ENCODE measurements at places on chromosomes 11 and 22.

DNA sequence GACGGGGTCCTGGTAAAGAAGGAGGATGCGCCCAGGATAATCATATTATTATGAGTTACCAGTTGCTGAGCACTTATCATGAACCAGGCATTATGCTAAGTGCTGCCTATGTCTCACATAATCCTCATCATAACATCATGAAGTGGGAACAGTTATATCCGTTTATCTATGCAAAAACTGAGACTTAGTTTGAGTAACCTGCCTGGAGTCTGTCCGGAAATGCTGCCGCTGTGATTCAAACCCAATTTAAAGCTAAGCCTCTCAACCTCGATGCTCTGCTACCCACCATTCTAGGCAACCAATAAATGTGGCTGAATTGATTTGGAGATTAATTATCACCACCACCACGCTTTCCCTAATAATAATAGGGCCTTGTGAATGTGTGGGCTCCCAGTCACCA, 111.5 kb upstream of the CLMP start:
- DNase-seq, result no peak

DNA sequence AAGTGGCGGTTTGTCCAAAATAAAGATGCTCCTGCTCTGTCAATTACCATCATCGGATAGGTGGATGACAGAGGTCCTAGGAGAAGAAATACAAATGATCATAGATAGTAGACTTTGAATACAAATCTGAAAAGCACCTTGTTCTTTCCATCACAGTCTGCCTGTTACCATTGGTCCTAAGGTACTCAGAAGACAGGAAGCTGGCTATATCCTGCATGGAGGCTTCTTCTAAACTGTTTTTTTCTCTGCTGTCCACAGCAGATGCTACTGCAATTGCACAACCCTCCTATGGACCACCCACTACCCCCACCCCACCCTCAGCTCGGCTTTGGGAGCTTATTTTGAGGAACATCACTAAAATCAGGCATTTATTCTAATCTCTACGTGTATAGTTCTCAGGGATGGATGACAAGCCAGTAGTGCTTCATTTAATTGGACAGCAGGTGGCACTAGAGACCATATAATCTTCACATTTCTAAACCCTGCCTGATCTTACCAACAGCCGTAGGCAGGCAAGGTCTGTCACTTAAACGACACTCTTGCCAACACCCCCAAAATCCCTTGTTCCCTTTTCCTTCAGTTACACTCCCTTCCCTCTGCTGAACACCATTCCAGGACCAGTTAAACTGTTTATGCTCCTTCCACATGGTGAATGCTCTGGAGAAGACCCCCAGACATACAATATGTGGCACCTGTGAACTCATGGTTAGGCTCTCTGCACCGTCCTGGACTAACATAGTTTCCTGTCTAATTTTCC, 6.6 kb upstream of the PTS start:
- no peak for DNase-seq

GRCh38 chr11:104352036-104352435, 188.1 kb upstream of the PDGFD start:
- DNase-seq, result no peak

DNA sequence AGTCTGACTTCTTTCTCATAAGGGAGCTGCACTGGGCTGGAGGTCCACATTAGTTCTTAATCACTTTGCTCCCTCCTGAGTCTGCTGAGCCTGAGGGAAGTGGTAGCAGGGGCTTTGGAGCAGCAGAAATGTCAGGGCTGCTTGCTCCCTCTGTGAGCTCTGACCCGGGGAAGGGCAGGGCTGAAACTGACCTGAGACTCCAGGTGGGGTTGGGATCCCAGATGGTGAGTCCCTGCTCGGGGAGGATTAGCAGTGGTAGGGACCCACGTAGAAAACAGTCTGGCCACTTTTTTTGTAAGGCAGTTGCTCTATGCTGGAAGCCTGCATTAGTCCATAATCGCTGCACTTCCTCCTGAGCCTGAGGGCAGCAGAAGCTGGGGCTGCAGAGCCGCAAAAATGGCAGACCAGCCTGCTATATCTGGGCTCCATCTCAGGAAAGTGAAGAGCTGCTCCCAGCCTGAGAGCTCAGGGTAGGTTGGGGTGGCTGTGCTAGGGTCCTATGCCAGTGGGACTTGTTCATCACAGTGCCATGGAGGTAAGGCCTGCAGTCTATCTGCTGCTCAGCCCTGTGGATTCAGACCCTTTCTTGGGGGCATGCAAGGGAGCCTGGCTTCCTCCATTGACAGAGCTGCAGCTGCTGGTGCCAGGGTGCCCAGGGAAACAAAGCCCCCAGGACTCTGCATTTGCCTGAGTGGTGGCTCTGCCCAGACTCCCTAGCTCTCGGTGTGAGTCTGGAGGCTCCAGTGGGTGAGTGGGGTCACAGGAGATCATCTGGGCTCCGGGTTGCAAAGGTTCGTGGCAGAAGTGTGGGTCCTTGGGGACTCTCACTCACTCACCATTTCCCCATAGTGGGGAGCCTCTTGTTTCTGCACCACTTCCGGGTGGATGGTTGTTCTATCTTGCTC, 854.3 kb downstream of the LUZP2 start:
- no peak for DNase-seq

DNA sequence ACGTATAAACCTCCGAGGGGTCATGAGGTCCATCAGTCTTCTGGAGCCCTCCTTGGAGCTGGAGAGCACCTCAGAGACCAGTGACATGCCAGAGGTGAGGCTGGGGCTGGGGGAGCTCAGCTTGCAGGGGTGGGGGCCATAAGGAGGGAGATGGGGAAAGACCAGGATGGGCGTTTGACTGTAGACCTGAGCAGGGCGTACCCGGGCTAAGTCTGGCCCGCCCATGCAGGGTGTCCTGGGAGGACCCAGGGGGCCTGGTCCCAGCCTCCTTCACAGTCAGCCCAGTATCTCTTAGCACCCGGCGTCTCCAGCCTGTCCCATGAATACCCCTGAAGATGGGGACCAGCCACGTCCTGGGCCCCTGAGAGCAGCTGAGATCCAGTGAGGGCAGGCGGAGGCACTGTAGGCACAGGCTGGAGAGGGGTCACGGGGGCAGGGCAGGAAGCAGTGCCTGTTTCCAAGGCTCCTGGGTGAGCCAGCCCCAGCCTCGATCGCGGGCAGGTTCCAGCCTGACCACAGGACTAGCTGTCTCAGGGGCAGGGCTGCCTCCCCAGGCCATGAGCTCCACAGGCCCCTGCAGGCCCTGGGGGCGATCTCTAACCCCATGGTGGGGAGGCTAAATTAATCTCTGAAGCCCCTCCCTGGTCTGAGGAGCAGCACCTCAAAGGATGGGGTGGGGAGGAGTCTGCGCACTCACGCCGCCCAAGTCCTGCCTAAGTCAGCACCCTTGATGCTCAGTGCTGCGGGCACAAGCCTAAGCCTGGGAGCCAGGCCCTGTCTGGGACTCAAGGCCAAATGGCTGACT, 7.1 kb downstream of the SSH3 start:
- no peak for DNase-seq

All from hypothalamus (tissue), 51 donors.